Tongue (tissue), 3 donors: ENCODE measurements at places on chromosomes 16 and 17. TPM values are rescaled to one million over a fixed set of nuclear protein-coding genes. Genes with fewer than 3 reads are reported as not detected.

Gene KRT36
- not detected for total RNA-seq

Gene RASL10B
- 0.62 TPM for total RNA-seq

Gene MMP28
- total RNA-seq: 3.5 TPM

Gene USH1G
- 2.9 TPM for total RNA-seq

Gene SDR42E1
- total RNA-seq: 7.9 TPM

Gene ANKRD13B
- total RNA-seq: 13.8 TPM

Gene SEZ6
- total RNA-seq: not detected

Gene UBB
- total RNA-seq: 1,134 TPM

Gene STH
- 1.7 TPM for total RNA-seq

Gene SETD1A
- total RNA-seq: 4.6 TPM

Gene CTRB1
- total RNA-seq: 1.0 TPM

Gene MLST8
- 27.0 TPM for total RNA-seq

Gene CES4A
- 5.2 TPM for total RNA-seq

Gene PMP22
- total RNA-seq: 242 TPM

Gene C16orf86
- 3.4 TPM for total RNA-seq

Gene TP53TG3F
- total RNA-seq: not detected

Gene TCF25
- 227 TPM for total RNA-seq

Gene TLCD2
- 4.3 TPM for total RNA-seq

Gene AOC2
- total RNA-seq: 1.4 TPM

Gene CIBAR2
- not detected for total RNA-seq

Gene ABI3
- total RNA-seq: 4.5 TPM

Gene SLC16A11
- total RNA-seq: not detected

Gene KRTAP1-5
- not detected for total RNA-seq

Gene PCYT2
- 10.5 TPM for total RNA-seq

Gene OTOA
- 0.10 TPM for total RNA-seq

Gene TMIGD1
- total RNA-seq: not detected

Gene CPNE2
- 23.3 TPM for total RNA-seq

Gene MED9
- 23.0 TPM for total RNA-seq

Gene AATK
- total RNA-seq: 11.1 TPM

Gene FAM20A
- 6.5 TPM for total RNA-seq

Gene KRT32
- total RNA-seq: not detected
